ENCODE measurements at places on chromosomes 11 and 22.

DNA sequence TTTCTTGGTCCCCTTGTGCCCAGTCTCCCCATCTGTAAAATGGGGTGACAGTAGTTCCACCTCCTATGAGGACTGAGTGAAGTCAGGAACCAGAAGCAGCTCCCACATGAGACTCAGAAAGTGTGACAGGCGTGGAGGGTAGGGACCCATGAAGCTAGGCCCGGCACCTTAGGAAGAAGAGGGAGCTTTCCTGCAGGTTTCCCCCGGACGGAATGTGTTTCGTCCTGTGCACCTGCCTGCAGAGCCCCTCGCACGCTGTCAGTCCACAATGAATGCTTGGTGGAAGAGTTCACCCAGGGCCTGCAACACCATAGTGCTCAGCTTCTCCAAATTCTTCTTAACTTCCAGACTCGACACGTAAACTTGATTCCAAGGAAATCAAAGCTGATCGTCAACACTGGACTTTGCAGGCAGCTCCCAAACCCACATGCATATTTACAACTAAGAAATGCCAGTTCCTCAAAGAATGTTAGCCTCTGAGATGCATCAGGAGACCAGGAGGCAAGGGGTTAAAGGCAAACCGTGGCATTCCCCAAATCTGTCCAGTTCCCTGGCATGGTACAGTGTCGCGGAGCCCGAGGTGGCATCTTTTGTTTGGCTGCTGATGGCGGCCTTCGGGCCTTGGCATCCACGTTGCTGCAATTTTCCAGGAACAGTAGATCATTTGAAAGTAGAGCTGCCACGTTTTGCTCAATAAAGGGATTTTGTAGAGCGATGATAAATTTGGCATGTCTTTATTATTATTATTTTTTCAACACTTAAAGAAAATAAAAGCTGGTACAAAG, 15.4 kb downstream of the LRP5 start:
- no peak for DNase-seq

GRCh38 chr22:44088976-44089570, 65.0 kb downstream of the PARVB start:
- no peak for DNase-seq

DNA sequence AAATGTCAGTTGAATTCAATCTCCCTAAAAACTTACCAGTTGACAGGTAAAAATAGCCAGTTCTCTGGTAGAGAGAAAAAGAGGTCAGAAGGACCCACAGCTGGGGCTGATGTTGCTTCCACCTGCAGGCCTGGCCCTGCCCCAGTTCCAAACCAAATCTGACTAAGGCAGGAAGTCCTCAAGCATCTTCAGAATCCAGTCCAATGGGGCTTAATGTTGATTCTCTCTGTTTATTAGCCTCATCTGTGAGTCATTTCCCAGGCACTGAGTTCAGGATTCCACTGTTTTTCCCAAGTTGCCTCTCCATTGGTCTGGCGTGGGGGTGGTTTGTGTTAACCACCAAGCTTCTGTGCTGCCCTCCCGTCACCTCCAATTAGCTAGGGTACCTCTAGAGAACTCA, 601.8 kb downstream of the INSC start:
- DNase-seq: no peak

DNA sequence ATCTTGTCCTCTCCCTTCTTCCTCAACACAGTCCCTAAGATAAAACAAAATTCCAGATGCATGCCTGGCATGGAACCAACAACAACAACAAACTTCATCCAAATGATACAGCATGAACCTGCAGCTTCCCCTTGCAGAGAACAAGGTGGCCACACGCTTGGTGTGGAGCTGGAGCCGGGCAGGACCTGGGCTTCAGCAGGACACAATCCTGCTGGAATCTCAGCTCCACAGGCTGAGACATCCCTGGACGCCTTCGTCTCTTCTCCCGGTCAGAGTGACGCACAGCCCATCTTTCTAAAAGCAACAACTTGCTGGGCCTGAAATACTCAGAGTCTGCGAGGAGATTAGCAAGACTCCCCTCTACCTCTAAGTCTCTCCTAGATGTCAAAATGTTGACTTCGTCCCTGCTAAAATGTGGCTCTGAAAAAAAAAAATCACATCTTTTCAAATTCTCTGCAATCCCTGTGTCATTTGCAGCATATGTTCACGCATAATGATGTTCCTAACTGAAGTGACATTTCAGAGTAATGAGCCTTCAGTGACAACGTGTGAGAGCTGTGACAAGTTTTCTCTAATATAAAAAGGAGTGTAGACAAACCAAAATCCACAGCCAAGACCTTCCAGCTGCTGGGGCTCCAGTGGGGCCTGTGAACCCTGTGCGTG, 1232.3 kb downstream of the TBC1D22A start:
- DNase-seq: no peak

- DNase-seq: no peak
Observed at GRCh38 chr11:66313321-66314185, 3.3 kb downstream of the CD248 start.

DNA sequence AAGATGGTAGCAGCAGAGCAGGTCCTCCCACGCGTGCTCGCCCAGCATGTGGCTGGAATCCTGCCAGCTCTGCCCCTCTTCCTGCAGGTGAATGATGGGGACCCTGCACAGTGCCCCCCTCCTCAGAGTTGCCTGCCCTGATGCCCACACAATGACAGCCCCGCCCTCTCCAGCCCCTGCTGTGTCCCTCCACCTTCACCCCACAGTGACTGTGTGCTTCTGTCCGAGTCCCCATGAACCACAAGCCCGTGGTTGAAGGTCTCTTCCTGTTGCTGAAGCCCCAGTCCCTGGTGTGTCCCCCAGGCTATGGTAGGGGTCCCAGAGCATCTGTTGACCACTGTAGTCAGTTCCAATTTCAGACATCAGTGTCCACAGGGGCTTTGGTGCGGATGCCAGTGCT, 71.0 kb downstream of the BRD1 start:
- DNase-seq: no peak

DNA sequence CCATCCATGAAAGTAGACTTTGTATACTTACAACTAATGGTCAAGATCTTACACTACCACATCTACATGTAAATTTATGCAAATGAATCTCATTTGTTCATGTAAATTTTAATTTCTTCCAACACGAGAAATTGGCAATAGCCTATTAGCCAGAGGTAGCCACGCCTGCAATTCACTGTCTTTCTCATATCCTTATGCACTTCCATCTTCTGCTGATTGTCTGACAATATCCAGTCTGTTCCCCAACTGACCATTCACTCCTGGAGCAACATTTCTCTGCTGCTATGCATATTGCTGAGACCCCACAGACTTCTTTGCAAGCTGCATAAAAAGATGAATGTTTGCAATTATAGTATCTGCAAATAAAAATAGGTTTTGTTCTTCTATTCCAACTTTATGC, 2.5 kb downstream of the NNMT start:
- DNase-seq: no peak

- no peak for DNase-seq
Observed at GRCh38 chr11:122139595-122139866, 23.5 kb upstream of the BLID start.

- DNase-seq: no peak
Observed at GRCh38 chr11:57301711-57302423, 22.9 kb downstream of the TNKS1BP1 start.

DNA sequence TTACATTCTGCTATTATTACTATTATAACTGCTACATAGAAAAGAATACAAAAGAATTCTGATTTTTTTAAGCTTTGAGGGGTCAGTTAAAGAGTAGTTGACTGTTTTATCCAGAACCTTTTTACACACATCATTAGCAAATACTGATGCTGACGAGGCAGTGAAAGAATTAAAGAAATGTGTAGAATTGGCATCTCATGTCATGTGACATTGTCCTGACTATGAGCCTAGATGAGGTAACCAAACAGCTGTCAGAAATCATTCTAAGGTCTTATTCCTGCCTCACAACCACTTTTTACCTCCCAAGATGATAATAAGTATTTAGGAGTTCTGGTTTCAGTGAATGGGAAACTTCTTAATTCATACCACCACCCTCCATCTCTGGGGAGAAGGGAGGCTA, 121.0 kb downstream of the SLC1A2 start:
- no peak for DNase-seq

- no peak for DNase-seq
Observed at GRCh38 chr22:30511109-30511508, 5.6 kb upstream of the SEC14L4 start.

DNA sequence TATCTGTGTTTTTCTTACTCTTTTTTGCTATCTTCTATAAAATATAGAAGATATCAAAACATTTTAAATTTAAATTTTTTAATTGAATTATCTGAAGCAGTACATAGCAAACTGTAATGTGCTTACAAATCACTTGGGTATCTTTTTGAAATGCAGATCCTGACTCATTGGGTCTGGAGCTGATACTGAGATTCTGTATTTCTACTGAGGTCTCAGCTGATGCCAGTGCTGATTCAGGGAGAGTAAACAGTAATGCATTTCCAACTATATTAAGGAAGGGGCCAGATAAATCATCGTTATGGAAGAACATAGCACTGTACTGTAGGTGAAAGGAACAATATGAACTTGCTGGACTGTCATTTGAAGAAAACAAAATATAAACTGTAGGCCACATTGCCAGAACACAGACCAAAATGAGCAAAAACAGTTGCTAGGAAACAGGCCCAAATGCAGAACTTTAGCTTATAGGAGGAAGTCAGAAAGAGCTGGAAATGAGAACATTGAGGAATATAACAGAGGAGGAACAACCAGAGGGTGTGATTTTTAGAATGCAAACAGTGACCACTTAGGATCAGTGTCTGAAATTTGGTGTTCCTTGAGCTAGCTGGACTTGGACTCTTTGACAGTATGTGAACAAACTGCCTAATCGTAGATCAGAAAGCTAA, 3.3 kb downstream of the ARL14EP start:
- no peak for DNase-seq

DNA sequence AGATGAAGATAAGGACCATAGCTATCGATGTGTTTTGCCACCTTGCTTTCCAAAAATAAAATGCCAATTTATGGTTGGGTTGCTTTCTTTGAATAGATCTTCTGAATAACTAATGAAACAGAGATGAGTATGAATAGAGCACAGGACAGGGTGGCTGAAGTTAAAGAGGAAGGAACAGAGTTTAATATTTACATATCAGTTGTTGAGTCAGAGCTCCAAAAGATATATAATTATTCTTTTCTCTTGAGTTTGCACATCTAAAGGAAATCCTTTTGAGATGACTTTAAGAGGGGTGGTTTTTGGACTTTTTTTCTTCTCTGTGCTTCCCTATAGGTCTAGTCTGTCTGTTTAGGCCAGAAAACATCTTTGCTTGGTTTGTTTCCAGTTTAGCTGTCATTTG, 115.2 kb downstream of the DDX10 start:
- DNase-seq: no peak

DNA sequence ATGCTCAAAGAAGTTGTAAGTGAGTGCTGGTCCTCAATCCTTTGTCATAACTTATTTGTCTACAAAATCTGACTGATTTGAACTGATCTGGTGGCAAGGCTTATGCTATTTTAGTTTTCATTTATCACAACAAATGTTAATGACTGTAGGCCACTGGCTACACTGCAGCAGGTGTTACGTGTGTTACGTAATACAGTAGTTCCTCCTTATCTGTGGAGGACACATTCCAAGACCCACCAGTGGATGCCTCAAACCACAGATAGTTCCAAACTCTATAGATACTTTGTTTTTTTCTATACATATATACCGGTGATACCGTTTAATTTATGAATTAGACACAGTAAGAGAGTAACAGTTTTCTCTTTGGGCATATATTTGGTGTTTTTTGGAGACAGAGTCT, 7.0 kb downstream of the MADD start:
- no peak for DNase-seq

- no peak for DNase-seq
Observed at GRCh38 chr11:29184939-29185890, 831.6 kb downstream of the KCNA4 start.

GRCh38 chr22:48740086-48740730, 1087.5 kb downstream of the BRD1 start:
- DNase-seq: no peak

- DNase-seq: no peak
Observed at GRCh38 chr22:23121424-23121823, 20.4 kb downstream of the RSPH14 start.

- no peak for DNase-seq
Observed at GRCh38 chr11:134733646-134734045, 321.6 kb upstream of the B3GAT1 start.

DNA sequence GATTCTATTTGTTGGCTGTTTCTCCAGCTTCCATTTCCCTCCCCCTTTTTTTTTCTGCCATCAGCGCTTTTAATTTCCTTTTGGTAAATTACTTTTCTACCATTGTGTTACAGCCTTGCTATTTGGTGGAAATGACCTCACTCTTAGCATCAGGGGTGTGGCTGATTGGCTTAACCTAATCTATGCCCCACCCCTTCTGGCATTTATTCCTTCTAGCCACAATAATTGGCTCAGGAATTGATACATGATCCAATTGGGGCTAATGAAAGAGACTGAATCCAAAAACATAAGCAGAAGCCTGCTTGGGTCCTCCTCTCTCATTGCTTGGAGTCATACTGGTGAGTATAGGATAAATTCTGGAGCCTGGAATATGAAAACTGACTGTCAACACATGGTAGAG, 402.4 kb upstream of the LRRC4C start:
- DNase-seq: no peak

- no peak for DNase-seq
Observed at GRCh38 chr11:120571476-120571875, 59.9 kb downstream of the GRIK4 start.

- DNase-seq: no peak
Observed at GRCh38 chr22:17192186-17192585, 27.0 kb downstream of the ADA2 start.

DNA sequence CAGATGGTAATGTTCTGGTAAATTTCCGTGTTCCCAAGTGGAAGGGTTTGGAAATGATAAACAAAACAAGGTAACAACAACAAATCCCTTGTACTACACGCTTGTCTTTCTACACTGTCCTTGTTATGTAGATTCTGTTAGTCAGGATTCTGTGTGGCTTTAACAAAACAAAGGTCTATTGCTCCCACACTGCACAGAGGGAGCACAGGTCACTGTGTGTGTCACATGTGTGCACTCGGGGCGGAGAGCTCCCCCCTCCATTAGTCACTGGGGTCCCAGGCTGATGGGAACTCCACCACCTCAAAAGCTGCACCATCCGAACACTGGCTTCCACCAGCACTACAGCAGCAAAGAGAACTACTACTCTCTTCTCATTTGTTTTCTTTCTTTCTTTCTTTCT, 227.9 kb downstream of the NTM start:
- no peak for DNase-seq

DNA sequence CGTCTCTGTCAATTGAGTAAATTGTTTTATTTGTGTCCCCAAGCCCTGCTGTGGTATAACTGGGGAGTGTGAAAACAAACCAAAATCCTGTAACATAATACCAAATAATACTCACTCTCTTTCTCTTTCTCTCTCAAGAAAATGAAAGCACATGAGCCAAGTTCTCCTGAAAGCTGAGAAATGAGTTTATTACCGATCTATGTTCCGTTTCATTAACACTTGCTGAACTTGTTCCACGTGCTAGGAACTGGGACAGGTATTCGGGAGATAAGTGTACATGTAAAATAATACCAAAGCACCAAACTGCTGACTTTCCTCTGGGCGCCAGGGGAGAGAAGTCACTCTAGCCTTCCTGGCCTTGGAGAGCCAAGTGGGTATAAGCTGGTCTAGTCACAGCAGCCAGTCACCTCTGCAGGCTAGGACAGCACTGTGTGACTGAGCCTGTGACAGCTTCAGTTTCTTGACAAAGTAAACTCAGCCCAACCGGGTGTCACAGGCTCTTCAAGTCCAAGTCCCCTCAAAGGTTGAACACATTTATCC, 23.1 kb downstream of the CD6 start:
- no peak for DNase-seq
